Hematopoietic multipotent progenitor cell treated with erythropoietin and hydrocortisone succinate and interleukin-3 and kit ligand, for 8 days (in vitro differentiated cells): ENCODE measurements at places on chromosomes 11 and 22.

GRCh38 chr22:46976143-46976542 is 213.7 kb downstream of the TBC1D22A start:
- no peak for DNase-seq

DNA sequence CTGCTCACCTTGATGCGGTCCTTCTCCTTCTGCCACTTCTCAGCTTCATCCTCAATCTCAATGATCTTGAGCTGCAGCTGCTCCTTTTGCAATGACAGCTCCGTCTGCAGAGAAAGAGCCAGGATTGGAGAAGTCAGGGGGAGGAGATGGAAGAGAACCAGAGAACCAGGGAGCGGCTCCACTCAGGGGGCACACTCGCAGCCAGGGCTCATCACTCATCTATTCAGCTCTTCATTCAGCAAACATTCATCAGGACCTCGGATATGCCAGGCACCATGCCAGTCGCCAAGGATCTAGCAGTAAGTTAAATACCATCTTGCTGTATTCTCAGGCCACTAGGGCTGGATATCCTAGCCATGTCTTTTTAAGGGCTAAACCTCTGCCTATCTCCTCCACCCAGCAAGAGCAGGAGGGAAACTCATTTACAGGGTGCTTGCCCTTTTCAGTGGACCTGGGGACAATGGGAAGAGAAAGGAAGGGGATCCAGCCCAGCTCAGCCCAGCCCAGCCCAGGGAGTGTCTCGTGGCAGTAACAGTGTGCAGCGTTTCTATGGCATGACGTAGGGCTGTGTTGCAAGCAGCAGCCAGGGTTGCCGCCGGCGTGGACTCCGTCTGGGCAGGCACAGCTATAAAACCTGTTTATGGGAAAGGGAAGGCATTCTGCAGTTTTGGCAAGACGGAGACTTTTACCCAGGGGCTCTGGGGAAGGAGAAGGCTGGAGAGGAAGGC is 9.4 kb downstream of the TRIM29 start:
- no peak for DNase-seq

DNA sequence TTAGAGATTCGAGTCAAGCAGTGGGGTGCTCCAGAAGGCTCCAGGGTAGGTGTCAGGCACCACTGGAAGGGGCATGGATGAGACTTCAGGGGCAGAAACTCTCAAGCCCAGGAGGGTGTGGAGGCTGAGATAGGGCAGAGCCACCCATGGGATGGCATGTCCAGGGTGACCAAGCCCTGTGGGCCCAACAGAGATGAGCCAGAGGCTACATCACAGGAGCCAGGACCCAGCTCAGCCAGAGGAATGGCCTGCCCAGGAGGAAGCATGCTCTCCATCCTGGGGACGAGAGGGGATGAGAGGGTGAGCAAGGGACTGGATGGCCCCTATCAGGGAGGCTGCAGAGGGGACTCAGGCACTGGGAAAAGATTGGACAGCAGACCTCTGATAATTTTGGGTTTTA is 42.8 kb downstream of the SLCO2B1 start:
- DNase-seq, result no peak

GRCh38 chr11:33334627-33335026 is 77.4 kb downstream of the HIPK3 start:
- DNase-seq, result no peak

GRCh38 chr22:17217179-17217578 is 2.1 kb downstream of the ADA2 start:
- DNase-seq, result no peak

DNA sequence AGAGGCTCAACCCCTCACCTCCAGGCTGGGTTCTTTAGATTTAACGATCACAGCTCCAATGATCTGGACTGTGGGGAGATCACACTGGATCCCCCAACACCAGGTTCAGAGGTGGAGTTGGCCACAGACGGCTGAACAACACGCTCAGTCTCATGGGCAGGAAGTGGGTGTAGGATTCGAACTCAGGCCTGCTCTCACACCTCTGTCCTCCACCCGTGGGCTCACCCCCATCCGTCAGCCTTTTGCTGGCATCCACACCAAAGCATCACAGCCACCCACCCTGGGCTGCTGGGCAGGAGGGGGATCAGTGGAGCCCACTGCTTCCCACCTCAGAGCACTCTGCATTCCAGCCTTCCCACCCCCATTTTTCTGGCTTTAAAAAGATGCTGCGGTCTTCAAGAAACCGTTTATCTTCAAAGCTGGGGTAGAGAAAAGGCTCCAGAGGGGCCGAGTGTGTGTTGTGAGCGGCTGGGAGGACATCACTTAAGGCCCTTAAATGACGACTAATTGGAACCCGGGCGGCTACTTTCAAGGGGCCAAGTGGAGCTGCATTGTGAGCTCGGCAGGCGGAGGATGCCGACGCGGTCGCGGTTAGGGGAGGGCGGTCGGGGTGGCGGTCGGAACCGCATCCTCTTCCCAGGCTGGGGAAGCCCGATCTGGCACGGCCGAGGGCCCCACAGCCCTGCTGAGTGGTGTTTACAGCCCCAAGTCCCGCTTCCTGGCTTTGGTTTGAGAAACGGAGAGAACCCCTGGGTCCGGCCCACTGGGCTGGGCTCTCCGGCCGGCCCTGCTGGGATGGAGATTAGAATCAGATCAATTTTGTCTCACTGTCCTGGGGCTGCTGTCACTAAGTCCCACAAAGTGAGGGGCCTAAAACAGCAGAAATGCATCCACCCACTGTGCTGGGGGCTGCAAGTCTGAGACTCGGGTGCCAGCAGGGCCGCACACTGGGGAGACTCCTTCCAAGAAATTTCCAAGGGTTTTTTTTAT is 15.9 kb upstream of the FGF3 start:
- no peak for DNase-seq

DNA sequence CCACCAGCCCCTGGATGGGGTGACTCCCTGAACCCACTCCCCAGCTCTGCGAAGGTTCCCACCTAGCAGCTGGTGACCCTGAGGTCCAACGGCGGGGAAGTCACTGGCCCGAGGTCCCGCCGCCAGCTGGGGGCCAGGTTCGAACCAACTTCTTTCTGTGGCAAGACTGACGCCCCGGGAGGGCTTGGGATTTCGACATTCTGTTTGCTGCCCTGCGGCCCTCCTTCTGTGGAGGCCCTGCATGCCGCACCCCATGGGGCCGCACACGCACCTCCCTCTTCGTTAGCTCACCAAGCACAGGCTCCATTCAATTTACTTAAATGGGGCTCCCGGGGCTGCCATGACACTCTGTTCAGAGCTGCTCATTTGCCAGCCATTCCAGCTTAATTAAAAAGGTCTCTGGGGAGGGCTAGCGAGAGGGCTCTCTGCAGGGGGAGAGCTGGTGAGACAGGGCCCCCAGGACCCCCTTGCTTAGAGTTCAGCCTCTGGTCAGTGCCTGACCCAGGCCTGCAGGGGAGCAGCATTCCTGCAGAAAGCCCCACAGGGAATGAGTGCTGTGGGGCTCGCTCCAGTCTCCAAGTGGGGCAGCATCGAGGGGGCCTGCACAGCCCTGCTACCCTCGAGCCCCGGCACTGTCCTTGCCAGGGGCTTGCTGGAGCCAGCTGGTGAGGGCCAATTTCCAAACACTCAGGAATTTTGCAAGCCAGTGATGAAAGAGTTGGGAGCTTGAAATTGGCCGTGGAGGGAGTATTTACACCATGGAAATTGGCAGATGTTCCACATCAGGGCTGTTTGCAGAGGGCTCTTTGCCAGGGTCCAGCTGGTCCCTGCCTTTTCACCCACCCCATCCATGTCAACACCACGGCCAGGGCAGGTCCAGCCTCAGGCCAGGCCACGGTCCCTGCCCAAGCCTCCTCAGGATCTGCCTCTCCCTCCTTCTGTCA is 80.8 kb downstream of the CACNA1I start:
- DNase-seq, result no peak

- DNase-seq, result peak; percentile 89
Observed at GRCh38 chr11:124070915-124071622, 29.9 kb upstream of the OR10G7 start.

GRCh38 chr11:26227301-26227746 is 104.6 kb upstream of the ANO3 start:
- no peak for DNase-seq

DNA sequence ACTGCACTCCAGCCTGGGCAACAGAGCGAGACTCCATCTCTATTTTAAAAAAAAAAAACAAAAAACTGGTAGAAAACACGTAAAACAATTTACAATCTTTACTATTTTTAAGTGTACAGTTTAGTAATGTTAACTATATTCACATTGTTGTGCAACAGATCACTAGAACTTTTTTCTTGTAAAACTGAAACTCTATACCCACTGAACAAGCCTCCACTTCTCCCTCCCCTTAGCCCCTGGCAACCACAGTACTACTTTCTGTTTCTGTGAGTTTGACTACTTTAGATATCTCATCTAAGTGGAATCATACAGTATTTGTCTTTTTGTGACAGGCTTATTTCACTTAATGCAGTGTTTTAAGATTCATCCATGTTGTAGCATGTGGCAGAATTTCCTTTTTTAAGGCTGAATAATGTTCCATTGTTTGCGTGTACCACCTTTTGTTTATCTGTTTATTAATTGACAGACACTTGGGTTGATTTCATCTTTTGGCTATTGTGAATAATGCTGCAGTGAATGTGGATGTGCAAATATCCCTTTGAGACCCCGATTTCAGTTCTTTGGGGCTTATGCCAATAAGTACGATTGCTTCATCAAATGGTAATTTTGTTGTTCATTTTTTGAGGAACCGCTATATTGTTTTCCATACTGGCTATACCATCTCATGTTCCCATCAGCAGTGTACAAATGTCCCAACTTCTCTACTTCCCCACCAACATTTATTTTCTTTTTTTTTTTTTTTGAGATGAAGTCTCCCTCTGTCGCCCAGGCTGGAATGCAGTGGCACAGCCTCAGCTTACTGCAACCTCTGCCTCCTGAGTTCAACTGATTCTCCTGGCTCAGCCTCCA is 11.0 kb downstream of the DDB2 start:
- no peak for DNase-seq

- DNase-seq, result no peak
Observed at GRCh38 chr11:119901657-119902577, 172.9 kb upstream of the NECTIN1 start.

GRCh38 chr11:58745705-58746364 is 14.1 kb upstream of the GLYAT start:
- DNase-seq, result peak; percentile 22

DNA sequence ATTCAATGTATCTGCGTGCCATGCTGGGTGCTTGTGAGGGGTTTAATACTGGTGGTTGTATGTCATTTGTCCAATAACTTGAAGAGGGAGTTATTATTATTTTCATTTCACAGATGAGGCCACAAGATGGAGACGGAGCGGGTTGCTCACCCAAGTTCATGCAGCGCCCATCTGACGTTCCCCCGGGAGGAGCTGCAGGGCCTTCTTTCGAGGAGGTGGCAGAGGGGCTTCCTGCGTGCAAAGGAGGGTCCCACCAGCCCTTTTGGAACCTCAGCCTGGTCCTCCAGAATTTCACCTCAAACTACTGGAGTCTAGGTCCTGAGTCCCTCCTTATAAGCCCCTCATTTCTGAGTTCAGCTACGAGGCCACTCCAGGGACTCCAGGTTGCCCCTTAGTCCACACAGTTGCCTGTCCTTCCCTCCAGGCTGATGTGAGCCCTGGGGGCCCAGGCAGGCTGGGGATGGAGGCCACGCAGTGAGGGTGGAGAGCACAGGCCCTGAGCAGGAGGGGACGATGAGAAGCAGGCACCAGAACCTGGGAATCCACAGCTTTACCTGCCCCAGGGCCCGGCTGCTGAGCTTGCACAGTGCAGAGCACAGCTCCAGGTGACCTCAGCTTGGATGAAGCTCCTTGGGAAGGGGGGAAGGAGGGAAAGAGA is 2.9 kb upstream of the VSIG10L2 start:
- DNase-seq, result no peak

DNA sequence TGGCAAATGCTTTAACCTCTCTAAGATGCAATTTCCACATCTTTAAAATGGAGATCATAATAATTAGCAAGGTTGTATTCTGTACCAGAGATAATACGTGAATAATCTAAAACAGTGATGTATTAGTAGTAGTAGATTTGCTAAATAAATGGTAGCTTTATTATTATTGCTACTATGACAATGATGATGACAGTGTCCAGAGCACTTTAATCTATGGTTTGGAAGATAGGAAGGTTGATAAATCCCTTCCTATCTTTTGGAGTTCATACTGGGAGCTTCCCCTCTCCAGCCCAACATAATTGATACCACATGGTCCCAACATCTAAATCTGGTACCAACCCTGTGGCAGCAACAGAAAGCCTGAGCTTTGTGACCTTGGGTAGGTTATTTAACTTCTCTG is 267.8 kb downstream of the FAT3 start:
- no peak for DNase-seq

DNA sequence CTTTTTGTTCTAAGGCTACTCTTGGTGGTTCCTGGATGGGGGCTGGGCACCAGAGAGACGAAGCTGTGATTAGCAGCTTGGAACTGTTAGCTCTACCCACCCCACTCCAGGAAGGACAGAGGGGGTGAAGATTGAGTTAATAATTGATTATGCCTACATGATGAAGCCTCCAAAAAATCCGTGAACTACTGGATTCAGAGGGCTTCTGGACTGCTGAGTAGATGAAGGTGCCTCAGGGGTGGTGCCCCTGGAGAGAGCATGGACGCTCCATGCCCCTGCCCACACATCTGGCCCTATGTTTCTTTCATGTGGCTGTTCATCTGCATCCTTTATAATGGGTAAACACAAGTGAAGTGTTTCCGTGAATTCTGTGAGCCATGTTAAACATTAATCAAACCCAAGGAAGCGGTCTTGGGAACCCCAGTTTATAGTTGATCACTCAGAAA is 47.3 kb upstream of the CYP2D6 start:
- no peak for DNase-seq

DNA sequence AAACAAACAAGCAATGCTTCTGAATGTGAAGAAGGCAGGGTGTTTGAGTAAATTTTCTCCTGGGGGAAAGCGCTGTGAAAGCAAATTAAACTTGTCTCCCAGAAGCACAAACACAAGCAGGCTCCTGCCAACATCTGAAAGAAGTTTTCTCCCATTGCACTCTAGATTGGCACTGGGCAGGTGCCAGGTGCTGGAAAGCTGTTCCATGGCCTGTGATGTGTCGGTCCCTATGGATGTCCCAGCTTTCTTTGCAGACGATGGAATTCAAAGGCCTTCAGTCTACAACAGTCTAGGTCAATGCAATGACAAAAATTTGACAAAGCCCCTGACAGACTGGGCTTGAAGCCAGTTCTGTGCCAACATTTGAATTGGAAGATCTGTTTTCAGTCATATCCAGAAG is 246.1 kb upstream of the NARS2 start:
- no peak for DNase-seq

- no peak for DNase-seq
Observed at GRCh38 chr22:41844513-41844912, 11.6 kb downstream of the SREBF2 start.

GRCh38 chr11:64231546-64231945 is 1.2 kb downstream of the DNAJC4 start:
- peak; percentile 55 for DNase-seq

GRCh38 chr11:76799066-76799804 is 16.1 kb downstream of the TSKU start:
- peak; percentile 80 for DNase-seq

GRCh38 chr11:129023968-129024676 is 81.5 kb upstream of the TP53AIP1 start:
- no peak for DNase-seq

GRCh38 chr22:36671404-36671803 is 32.1 kb downstream of the CACNG2 start:
- DNase-seq, result no peak

- DNase-seq, result no peak
Observed at GRCh38 chr11:67634366-67635230, 4.9 kb upstream of the NUDT8 start.
